ENCODE measurements at places on chromosomes 13 and 19. TPM values are rescaled to one million over a fixed set of nuclear protein-coding genes. Genes with fewer than 3 reads are reported as not detected.

GRCh38 chr19:40619333-40620160, 18.4 kb downstream of the LTBP4 start:
- no peak for DNase-seq

Gene SHC2
- 24.4 TPM for total RNA-seq

DNA sequence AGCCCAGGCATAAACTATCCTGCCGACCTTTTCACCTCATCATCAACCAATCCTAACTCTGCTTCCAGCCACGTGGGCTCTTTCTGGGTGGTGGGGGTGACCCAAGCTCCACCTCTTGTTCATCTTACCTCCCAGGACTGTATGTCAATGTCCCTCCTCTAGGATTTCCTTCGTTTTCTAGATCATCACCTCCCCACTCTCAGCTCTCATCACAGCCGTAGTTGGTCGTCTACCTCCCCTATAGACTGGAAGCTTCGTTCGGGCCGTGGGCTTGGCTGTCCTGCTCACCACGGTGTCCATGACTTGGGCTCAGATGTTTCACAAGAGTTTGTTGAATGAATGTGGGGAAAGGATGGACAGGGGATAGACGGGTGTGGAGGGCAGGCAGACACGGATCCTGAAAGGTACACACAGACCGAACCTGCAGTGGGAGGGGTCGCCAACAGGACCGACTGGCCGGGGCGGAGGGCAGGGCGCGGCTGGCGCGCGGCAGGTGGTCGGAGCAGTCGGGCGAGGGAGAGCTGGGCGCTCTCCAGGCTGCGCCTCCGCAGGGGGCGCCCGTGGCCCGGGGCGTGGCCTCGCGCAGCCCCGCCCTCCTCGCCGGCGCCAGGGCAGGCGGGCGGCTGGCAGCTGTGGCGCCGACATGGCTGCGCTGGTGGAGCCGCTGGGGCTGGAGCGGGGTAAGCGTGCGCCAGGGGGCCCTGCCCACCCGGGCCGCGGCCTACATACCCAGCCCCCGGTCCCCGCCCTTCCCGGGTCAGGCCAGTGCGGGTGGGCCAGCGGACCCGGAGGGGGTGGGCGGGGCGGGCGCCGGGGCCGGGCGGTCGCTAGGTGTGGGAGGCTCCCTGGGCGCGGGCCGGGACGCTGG, at the start of gene LIN7B:
TSS of gene LIN7B (plus strand) at position 609 of the 868 bp plus-strand sequence. CDS start at position 644, 35 bp downstream.
- peak; percentile 80 for DNase-seq

GRCh38 chr13:50587115-50587514, 256.4 kb downstream of the DLEU7 start:
- DNase-seq, result no peak

GRCh38 chr19:29324717-29325116, 111.8 kb upstream of the UQCRFS1 start:
- DNase-seq, result no peak

- no peak for DNase-seq
These were observed 73.8 kb downstream of the CCDC70 start for GRCh38 chr13:51935326-51936171.

- DNase-seq, result no peak
These were observed 21.3 kb downstream of the ANKRD10 start for GRCh38 chr13:110893571-110893970.

DNA sequence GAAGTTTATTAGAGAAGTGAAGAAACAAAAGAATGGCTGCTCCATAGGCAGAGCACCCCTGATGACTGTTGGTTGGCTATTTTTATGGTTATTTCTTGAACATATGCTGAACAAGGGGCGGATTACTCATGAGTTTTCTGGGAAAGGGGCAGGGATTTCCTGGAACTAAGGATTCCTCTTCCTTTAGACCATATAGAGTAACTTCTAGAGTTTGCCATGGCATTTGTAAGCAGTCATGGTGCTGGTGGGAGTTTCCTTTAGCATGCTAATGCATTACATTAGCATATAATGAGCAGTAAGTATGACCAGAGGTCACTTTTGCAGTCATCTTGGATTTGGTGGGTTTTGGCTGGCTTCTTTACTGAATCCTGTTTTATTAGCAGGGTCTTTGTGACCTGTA, 38.7 kb upstream of the PCDH8 start:
- no peak for DNase-seq

GRCh38 chr13:39159393-39159792, 121.1 kb downstream of the NHLRC3 start:
- DNase-seq, result no peak

Gene GTPBP3
- 20.4 TPM for total RNA-seq

Gene OR7C1
- total RNA-seq, result 0.19 TPM

DNA sequence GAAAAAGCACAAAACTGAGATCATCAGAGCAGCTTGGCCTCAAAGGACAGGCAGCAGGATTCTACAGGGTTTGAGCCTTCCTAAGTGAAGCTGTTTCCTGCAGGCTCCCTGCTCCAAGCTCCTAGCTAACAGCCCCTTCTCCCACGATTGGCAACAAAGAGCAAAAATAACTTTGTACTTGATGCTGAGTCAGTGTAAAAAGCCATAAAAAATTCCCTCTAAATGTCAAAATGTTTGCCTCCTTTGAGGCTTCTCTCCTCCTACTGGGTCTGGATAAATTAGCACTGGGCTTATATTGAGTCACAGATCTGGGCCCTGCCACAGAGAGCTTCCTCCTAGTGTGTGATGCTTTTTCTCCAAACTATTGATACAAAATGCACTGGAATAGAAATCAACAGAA, 153.3 kb downstream of the TNFRSF19 start:
- DNase-seq, result no peak

- DNase-seq, result no peak
These were observed 77.1 kb downstream of the CCNA1 start for GRCh38 chr13:36509369-36509768.

DNA sequence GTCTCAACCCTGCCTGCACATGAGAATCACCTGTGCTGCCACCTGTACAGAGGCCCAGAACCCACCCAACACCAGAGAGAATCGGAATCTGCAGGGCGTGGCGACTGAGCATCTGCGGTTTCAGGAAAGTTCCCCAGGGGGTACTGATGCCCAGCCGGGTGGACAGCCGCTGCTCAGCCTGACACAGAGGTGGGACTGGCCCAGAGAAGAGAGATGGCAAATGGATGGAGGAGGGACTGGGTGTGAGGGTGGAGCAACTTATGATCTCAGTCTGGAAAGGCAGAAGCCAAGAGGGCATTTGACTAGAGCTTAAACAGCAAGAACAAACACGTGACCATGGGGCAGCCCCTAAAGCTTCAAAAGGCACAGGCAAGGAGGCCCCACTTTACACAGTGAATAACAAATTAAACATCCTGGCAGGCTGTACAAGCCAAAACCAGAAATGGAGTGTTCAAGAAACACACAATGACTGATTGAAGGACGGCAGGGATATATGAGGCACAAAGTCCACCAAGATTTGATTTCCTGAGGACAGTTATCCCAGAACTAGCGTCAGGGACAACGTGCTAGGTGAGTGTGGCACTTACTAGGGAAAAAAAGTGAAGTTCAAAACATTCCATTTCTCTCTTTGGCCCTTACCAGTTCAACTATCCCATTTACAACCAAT, 3.1 kb downstream of the RANBP3 start:
- DNase-seq, result no peak

DNA sequence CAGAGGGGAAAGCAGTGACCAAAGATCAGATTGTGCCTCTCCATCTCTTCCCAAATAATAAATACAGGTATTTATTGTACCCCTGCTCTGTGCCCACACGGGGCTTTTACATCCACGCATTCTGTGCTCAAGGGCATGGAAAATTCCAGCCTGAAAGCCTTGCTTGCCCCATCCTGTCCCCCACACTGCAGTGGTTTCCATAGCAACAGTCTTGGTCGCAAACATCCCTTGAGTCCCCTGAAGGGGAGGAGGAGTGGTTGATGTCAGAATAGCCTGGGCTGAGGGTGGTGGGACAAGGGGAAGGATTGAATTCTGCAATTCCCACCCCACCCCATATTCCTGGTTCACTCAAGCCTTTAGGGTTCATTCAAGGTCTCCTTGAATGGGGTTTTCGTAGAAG, 41.0 kb upstream of the USP29 start:
- no peak for DNase-seq

DNA sequence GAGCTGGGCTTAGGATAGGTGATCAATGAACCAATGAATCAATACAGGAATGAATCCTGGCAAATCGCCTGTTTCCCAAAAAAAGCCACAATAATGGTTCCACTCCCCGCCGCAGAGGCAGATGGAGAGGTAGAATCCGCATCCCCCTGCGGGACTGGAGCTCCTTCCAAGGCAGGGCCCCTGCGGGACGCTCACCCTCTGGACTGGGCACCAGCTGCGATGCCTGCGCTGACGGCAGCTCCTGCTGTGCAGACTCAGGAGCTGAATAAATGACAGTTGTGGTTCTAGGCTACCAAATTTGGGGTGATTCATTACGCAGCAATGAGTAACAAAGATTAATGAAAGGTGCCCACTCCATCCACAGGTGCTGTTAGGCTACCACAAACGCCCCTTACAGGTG, 8.8 kb upstream of the CDC34 start:
- DNase-seq, result no peak

Gene SLC10A2
- total RNA-seq, result 0.19 TPM

DNA sequence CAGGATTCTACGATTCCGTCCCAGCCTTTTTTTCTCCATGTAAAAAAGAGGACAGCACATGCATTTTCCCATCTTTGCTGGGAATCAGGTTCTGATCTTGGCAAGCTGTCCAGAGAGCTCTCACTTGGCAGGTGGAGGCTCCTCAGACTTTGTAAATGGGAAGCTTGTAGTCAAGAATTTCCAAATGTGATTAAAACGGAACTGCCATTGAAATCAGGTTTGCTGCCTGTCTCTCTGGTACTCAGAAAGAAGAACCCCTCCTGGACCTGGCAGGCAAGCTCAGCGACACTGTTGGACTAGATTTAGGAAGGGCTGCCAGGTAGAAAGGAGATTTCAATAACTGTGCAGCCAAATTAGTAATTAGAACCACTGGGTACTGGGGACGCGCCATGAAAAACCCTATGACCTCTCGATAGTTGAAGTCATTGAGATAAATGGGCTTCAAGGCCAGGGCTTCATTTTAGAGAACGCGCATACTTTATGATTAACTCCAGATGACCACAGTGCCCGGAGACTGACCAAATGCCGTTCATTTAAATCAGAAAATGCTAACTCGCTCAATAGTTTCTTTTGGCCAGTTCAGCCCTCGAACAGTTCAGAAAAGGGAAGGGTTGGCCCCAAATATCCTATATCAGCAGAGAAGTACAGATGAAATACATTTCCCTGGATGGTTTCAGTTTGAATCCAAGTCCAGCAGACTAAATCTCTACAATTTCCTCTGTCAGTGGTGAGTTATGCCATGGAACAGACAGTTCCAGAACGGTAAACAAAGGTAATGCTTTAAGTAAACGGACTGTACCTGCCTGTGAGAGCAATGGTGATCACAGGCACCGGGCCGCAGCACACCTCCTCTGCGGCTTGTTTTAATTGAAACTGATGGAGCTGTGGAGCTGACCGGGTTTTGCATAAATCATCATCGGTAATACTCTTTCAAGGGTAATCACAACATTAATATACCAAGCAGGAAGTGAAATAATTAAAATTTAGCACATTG, 517.4 kb downstream of the RFC3 start:
- DNase-seq, result no peak

GRCh38 chr13:110528911-110529310, 32.6 kb downstream of the RAB20 start:
- no peak for DNase-seq

GRCh38 chr13:108345016-108345415, 75.5 kb downstream of the TNFSF13B start:
- DNase-seq, result no peak

- no peak for DNase-seq
These were observed 2.5 kb downstream of the RPS19 start for GRCh38 chr19:41862445-41862986.

GRCh38 chr19:29583196-29583999, 22.7 kb upstream of the POP4 start:
- DNase-seq, result no peak

DNA sequence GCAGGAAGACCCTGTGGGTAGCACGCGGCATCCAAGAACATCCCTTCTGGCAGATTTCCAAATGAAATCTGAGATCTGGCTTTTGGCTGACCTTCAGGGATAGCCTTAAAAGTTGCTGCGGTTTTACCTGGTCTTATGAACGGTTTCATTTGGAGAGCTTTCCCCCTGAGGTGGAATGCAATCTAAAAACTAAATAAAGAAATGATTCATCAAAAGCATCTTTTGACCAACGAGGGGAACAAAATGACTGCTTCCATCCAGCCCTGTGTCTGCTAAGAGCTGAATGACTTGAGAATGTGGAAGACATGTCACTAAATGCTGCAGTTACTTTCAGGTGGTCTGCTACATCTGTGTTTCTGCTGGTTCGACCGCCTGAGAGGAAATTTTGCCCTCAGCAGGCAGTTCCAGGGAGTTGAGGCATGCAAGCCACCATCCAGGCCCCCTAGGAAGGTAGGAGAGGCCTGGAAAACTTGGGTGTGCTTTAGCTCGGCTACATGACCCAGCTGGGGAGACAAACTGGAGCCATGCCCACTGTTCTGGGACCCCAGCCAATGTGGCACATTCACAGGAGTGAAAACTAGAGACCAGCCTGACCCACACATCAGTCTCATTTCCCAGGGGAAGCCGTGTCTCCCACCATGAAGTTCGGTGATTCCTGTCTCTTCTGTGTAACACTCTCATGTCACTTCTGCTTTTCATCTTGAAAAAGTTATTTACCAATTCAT, 175.1 kb upstream of the KL start:
- DNase-seq, result no peak

DNA sequence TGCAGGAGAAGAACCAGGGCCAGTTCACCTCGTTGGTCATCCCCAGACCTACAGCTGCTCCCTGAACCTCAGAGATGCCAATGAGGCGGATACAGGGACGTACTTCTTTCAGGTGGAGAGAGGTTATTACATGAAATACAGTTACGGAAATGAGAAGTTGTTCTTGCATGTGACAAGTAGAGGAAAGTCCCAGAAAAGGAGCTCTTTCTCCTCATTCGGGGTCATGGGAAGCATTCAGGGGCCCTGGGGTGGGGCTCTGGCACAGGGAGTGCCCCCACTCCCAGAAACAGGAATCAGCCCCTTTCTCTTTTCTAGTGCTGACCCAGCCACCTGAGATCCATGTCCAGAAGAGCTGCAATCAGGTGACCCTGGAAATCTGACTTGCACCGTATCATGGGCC, 4.5 kb upstream of the SIGLEC9 start:
- no peak for DNase-seq

- no peak for DNase-seq
These were observed 173.1 kb upstream of the RFC3 start for GRCh38 chr13:33644581-33645543.

- DNase-seq, result no peak
These were observed 39.6 kb downstream of the STOML3 start for GRCh38 chr13:38950987-38951386.

Measured in kidney (tissue), 22 donors.